Activated T-cell treated with anti-CD3 and anti-CD28 coated beads, Interleukin-2, amount 50 U/mL, for 24 hours (primary cell): ENCODE measurements at places on chromosomes 4 and X.

- DNase-seq = no peak
Observed at GRCh38 chr4:101458914-101459313, 111.6 kb upstream of the PPP3CA start.

- DNase-seq = no peak
Observed at GRCh38 chrX:8841911-8842310, 40.7 kb upstream of the FAM9A start.

DNA sequence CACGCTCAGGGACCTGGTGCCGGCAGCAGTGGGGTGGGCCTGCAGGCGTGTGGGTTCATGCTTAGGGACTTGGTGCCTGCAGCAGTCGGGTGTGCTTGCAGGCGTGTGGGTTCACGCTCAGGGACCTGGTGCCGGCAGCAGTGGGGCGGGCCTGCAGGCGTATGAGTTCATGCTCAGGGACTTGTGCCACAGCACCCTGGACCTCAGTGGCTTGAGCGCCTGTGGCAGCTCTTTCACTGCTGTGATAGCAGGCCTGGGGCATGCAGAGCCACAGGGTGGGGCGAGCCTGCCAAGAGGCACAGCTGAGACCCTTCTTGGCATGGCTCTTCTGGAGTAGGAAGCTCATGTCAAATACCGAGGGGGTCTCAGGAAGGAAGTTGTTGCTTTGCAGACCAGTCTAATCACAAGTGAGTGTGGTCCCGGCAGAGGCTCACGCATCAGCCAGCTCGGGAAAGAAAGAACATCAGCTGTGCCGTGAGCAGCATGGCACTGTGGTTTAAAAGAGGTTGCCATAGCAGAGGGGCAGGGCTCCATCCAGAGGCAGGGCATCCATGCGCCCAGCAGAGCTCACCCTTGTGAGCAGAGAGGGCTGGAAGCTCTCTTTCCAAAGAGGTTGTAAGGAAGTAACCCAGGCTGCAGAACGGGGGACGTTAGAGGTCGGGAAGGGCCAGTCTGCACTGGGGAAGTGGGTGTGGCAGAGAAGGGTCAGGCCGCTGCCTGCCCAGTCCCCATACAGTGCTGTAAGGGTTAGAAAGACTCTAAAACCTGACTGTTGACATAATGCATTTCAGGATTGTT lies 21.1 kb downstream of the PIGG start:
- no peak for DNase-seq

DNA sequence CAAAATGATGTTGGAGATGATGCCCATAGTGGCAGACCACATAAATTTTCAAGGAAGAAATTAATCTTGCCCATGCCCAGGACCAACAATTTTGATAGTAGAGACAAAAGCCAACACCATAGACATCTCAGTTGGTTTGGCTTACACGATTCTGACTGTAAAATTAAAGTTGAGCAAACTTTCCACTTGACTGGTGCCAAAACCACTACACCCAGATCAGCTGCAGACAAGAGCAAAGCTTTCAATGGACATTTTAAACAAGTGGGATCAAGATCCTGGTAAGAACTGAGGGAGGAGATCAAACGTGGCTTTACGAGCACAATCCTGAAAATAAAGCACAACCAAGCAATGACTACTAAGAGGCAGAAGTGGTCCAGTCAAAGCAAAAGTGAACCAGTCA lies 90.7 kb downstream of the PAPSS1 start:
- no peak for DNase-seq

DNA sequence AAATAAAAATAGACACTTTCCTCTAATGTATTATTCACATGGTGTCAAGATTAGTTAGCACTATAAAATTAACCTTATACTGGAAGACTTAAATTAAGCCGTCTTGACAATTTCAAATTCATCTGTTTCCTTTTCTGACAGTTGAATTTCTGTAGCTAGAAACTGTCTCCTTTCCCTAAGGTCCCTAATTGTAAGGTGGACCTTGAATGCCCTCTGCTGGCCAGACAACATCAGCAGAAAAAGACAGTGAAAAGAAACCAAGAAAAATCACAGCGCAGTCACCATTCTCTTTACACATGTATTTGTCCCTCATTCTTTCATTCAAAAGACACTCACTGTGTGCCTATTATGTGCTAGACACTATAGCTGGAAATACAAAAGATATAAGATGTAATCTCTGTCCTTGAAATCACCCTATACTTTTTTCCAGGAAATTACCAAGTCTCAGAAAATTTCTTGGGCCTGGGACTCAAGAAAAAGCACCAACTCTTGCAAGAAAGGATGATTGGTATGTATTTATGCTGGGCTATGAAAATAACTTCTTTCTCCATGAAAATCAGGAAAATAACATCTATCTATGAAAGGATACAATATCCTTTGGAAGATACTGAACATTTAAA lies 32.7 kb upstream of the AMBN start:
- DNase-seq = no peak

DNA sequence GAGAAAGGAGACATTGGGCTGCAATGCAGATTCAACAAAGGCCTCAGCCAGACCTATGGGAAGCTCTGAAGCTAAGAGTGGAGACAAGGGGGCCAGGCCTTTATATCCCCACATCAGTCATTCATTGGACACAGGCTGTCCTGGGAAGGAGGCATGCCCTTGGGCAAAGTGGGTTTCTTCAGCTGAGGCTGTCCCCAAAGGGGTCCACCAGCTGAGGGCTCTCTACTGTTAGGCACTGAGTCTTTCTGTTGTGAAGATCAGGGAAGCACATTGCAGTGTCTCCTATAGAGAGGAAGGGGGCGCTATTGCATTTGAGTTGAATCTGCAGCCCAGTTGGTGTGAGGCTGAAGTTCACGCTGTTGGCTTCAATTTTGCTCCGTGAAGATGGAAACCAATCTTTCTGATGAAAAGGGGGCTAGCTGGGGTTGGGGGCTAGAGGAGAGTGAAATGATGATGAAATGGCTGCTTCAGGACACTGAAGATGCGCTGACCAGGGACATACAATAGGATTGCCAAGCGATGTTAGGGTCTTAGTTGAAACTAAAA lies 48.0 kb downstream of the SLC25A5 start:
- peak; percentile 51 for DNase-seq

DNA sequence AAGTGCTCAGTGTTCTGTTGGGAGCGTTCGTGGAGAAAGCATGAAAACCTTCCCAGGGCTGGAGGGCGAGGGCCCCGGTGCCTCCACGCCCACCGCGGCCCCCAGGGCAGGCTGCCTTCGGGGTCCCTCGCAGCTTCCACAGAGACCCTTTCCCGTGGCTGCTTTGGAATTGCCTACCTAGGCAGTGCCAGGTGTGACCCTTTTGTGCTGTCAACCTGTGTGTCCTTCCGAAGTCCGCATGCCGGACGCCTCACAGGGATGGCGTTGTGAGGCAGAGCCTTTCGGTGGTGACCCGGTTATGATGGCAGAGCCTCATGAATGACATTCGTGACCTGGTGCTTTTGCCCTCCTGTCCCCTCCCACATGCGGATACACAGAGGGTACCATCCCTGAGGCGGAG lies 17.4 kb downstream of the TMEM175 start:
- DNase-seq = peak; percentile 6

DNA sequence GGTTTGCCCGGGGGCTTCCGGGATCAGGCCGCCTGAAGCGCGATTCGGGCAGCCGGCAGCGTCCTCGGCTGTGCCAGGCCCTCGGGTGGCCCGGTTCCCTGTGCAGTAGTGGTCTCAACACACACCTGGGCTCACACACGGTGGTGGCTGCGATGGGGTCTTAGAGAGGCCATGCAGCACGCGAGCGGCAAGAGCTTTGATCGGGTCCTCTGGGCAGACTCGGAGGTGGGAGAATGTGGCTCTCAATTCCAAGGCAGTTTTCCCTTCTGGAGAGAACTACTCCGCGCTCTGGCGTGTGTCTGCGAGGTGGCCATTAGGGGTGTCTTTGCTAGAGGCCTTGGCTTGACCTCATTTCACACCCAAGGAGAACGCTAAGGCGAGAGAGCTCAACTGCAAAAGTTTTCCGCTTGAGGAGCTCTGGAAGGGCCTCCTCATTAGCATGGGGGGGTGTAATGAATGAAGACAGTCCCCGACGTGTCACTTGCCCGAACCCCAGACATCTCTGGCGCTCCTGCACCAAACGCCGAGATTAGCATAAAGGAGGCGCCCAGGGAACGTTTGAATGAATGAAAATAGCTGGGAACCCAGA lies 771 bp upstream of the RBPJ start:
- DNase-seq = no peak

GRCh38 chr4:107647591-107647990 lies 72.4 kb downstream of the PAPSS1 start:
- DNase-seq = no peak

GRCh38 chrX:41449615-41450014 lies 2.5 kb downstream of the NYX start:
- DNase-seq = no peak

DNA sequence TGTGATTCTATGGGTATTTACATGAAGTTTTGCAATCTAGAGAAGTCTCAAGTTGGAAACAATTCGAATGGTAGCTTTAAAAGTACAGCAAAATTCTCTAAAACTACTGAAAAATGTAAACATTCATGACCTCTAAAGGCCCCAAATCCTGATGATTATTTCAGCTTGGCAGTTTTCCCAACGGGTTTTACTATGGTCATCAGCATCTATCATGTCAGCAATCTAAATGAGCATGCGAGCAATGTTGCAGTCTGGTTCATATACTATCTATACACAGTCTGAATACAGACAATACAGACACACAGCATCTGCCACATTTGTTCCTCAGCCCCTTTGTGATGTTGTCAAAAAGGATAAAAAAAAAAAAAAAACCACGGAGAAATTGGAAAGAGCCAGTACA lies 790.3 kb upstream of the HTR2C start:
- DNase-seq = no peak

DNA sequence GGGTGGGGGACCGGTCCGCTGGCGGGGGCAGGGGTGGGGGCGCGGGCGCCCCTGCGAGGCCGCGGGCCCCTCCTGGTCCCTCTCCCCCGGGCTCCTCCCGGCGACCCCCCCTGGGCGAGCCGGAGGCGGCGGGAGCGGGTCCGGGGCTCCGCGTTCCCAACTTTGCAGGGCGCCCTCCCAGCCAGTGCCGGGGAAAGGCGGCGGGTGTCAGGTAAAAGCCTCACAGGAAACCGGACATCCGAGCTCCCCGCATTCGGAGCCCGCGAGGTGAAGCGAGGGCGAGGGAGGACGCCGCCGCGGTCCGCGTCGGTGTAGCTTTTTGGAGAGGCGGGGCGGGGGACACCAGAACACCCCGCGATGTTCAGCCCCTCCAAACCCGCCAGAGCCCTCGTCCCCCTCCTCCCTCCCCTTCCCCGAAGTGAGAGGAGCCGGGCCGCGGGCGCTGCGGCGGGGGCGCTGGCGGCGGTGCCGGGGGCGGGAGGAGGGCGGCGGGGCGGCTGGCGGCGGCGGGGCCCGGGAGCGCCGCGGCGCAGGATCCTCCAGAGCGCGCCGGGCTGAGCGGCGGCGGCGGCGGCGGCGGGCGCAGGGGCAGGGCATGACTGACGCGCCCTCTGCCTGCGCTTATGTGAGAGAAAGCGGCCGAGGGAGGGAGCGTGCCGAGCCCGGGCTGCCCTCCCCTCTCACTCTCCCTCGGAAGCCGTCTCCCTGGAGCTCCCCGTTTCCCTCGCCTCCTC lies at the start of gene VEGFC:
TSS of gene VEGFC (minus strand) at position 597 of the 734 bp plus-strand sequence. CDS start 611 bp downstream, outside the sequence.
- DNase-seq = peak; percentile 28
